ENCODE measurements at places on chromosomes 13 and 19. TPM values are rescaled to one million over a fixed set of nuclear protein-coding genes. Genes with fewer than 3 reads are reported as not detected.
A peak's percentile ranks its signal among the peaks of the same experiment; 100 is the strongest.

- DNase-seq = no peak
These were observed at the start of gene FAM124A for GRCh38 chr13:51222037-51222685. TSS of gene FAM124A (plus strand) at chr13:51222398. CDS start at chr13:51222502, 104 bp downstream.

- no peak for DNase-seq
These were observed 1.3 kb upstream of the EDNRB start for GRCh38 chr13:77919921-77920294.

DNA sequence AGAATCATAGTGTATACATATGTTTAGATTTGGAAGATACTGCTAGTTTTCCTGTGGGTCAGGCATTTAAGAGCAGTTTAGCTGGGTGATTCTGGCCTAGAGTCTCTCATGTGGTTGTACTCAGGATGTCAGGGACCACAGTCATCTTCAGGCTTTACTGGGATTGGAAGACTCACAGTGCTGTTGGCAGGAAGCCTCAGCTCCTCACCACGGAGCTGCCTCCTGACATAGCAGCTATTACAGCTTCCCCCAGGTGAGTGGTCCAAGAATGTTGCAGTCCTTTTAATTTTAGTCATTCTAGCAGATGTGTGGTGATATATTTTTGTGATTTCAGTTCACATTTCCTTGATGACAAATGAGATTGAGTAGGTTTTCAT, 16.9 kb upstream of the GPR18 start:
- no peak for DNase-seq

GRCh38 chr13:74465271-74465670, 331.1 kb upstream of the KLF12 start:
- DNase-seq = no peak

DNA sequence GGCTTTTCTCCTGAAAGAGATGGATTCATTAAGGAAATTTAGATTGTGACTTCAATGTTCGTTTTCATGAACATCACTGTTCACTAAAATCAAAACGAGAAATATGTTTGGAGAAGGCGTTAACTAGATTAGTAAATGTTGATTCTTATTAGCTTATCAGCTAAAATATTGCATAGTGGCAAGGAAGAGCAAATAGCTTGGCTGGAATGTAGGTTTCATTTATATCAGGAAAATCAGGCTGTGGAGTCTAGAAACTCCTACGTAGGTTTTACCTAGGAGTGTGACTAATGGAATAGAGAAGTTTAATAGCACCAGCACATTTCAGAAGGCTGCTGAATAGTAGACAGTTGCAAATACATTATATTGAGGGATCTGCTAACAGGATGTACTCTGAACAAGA, 344.9 kb downstream of the LIG4 start:
- DNase-seq = no peak

GRCh38 chr19:11330127-11330526, 9.3 kb downstream of the RAB3D start:
- no peak for DNase-seq

DNA sequence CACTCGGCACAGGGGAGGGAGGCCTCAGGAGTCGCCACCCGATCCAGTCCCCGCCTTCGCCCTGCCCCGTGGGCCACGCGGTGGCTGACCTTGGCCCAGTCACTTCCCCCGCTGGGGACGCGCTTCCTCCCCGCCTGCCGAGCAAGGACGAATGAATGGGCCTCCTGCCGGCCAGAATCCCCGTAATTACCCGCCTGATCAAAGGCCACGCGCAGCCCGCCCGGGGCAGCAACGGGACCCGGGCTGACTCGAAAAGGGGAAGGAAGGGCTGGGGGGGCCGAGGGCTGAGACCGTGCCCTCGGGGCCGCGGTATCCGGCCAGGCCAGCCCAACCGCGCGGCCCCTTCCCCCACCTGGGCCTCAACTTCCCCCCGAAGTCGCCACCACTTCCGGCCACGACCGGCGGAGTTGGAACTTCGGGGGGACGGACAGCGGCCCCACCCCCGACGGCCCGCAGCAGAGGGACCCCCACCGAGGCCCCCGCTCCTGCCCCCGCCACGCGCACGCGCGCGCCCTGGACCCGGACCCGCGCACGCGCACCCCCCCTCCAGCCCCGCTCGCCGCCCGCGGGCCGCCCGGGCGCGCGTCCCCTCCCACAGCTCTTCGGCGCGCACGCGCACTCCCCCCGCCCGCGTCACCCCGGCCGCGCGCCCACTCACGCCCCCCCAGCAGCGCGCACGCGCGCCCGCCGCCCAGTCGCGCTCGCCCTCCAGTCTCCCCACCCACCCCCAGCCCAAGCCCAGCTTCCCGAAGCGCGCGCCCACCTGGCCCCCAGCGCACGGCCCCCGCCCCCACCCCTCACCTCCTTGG, 520 bp downstream of the ZNF787 start:
- DNase-seq = no peak

GRCh38 chr13:37443538-37443937, 155.0 kb downstream of the POSTN start:
- DNase-seq = no peak

DNA sequence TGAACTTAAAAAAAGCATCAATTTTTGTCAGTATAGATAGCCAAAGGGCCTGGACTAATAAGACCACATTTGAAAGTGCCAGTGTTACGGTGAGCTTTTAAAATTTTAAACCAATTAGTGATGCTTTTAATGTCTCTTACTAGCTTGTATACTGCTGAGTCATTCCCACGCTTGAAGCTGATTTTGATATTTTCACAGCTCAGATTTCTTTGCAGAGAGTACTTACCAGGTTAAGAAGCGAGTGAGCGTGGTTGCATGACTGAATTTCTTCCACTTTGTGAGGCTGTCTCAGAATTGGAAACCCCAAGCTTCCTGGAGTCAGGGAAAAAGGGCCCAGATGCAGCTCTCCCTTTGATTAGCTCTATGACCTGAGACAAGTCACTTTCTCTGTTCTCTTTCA, 74.5 kb upstream of the NBEA start:
- DNase-seq = no peak

DNA sequence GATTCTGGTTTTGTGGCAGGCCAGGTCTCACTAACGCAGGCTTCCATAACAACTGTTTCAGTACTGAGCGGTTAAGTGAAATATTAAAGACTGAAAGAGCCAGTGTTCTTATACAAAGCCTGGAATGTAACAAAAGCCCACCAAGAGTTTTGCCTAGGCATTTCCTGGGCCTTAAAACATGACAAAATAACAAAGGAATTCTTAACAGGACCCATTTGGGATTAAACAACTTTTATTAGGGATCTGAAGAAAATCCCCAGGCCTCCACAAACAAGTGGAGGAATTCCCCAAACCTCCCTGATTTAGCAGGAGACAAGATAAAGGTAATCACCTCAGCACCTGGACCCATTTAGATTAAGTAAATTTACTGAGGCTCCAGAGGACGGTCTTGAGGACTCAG, 799.7 kb upstream of the SPRY2 start:
- DNase-seq = no peak

DNA sequence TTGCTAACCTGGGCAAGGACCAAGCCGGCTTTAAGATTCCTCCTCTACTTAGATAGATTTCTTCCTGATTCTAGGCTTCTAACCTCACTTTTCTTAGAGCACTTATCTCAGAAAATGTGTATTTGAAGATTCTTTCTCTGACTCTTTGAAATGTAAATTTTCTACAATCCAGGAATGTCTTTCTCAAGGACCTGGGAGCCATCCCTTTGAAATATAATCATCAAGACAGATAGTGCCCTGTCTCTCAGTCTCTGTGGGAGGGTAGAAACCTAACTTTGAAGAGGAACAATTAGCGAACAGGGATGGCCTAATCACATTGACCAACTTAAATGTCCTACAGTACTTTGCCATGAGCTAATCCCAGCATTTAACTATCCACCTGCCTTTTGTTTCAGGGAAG, 1646.0 kb downstream of the PCDH9 start:
- DNase-seq = no peak

- DNase-seq = peak; percentile 14
These were observed 811 bp downstream of the ARMC6 start for GRCh38 chr19:19034204-19034624.

DNA sequence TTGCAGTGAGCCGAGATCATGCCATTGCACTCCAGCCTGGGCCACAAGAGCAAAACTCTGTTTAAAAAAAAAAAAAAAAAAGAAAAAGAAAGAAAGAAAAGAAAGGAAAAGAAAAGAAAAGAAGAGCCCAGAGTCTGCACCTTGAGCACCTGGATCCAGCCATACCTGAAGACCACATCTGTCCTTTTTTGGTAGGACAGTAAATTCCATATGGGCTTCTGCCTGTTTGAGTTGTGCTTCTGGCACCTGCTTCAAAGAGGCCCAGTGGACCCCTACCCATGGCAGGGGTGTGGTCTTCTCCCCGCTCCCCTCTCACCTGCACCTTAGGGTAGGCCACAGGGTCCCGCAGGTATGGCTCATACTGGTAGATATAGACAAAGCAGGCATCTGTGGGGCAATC, 5.8 kb downstream of the TM6SF2 start:
- DNase-seq = no peak

- DNase-seq = no peak
These were observed 5.8 kb downstream of the KRTDAP start for GRCh38 chr19:35484252-35485036.

DNA sequence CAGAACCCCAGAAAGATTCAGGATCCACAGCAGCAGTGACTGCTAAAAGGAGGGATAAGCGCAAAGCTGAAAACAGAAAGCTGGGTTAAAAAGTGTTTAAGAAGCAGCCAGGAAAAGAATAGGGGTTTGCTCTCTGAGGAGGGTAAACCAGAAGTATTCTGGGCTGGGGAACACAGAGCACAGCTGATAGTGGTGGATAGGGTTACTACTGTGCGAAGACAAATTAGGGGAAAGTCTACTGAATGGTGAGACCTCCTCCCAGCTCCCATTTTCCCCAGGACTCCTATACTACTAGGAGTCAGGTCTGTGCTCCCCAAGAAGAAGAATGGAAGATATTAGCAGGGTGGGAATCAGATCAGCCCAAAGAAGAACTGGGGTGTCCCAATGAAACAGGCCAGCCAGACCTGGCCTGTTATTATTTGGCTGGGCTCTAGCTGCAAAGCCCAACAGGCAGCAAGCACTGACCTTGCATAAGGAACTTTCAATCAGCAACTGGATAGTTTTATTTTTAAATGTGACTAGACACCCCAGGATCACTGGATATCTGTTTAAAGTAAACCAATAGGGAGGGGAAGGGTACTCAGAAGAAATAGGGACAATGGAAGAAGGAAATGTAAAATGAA, 43.5 kb upstream of the SERTM1 start:
- DNase-seq = no peak

GRCh38 chr13:39820606-39821005, 165.1 kb downstream of the COG6 start:
- DNase-seq = no peak

- DNase-seq = no peak
These were observed 1407.7 kb downstream of the EFNB2 start for GRCh38 chr13:105127732-105128131.

DNA sequence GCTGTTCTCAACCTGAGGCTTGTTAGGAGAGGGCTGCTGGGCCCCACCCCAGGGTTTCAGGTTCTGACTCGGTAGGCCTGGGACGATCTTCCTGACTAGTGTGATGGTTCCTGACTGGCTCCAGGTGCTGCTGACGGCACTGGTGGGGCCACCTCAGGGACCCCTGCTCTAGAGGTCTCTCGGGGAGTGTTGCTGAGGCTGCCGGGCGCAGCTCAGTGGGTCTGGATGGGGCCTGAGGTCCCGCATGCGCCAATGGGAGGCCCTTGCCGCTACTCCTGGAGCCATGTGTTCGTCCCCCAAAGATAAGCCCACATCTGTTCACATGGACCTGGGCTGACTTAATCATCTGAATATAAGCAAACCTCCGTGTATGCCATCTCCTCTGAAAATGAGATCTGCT, 133.0 kb downstream of the ATP11A start:
- DNase-seq = no peak

Gene LILRB5
- polyA plus RNA-seq = 1.7 TPM

Gene LMTK3
- 3.5 TPM for polyA plus RNA-seq

Measured in renal pelvis (tissue), 12 donors.